Uterine smooth muscle cell (primary cell): ENCODE measurements at places on chromosomes 11 and 22. TPM values are rescaled to one million over a fixed set of nuclear protein-coding genes. Genes with fewer than 3 reads are reported as not detected.

Gene SLC22A9
- not detected in 2 replicates for total RNA-seq

Gene SHISAL1
- 14.6 and 14.9 TPM in 2 replicates for total RNA-seq

Gene HEPN1
- total RNA-seq, result not detected in 2 replicates

Gene MTA2
- total RNA-seq, result 97.1 and 125 TPM in 2 replicates
